ENCODE measurements at places on chromosomes 4 and X.

- DNase-seq = no peak
Measured at GRCh38 chr4:141215030-141215429, 5.7 kb upstream of the ZNF330 start.

DNA sequence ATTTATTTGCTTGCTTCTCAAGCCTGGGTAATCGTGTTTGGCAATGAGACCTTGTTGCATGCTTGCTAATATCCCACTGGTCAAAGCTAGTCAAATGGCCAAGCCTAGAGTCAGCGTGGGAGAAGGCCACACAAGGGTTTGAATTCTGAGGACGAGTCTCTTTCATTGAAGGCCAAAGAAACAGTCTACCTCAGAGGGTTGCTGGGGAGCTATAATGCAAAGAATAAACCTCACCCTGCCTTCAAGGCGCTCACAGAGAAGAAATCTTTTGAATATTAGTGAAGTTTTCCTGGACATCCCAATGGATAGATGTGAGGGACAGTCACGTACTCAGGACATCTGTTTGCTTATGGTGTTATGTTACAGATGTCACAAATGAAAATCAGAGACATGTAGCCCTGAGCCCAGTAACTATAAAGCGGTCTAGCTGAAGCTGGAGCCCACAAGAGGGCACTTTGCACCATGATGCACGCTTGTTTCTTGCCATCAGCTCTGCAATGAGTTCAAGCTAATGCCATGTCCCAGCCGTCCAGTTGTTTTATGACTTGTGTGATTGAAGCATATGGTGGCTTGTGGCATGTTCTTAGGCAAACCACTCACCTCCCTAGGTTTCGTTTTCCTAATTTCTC lies 1.1 kb upstream of the TLR3 start:
- no peak for DNase-seq

GRCh38 chr4:25970691-25971432 lies 56.8 kb downstream of the SMIM20 start:
- DNase-seq = no peak

DNA sequence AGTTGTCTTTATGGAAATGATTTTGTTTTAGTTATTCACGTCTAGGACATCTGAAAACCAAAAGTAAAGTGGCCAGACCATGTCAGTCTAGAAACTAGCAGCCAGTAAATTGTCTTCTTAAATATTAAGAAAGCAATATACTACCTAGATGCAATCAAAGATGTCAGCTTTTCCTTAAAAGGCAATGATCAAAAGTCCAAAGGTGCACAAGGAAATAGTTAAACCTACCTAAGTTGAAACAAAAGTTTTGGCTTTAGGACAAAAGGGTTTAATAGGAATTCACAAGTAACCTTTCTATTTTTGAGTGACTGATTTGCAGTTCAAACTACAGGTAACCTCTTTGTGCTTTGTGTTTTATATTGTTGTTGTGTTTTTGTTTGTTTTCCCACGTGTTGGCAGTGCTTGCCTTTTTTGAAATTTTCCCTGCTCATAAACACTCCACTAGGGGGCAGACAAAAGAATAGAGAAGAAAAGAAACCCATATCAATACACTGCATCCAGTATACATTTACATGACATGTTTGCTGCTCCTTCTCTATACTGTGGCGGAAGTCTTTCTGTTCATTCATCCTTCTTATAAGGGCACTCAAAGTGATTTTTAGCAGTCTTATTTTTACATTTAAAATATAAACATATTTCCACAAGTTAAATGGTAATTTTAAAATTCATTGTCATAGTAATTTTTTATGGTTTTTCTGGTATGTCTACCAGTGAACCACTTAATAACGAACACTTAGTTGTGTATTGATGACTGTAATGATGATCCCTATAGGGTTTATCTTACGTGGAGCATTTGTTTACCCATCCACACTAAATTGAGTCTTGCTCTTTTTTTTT lies 62.7 kb downstream of the GAB1 start:
- DNase-seq = no peak

Measured in NCI-H2171 (cell line).